ENCODE measurements at places on chromosomes 2 and 18.

DNA sequence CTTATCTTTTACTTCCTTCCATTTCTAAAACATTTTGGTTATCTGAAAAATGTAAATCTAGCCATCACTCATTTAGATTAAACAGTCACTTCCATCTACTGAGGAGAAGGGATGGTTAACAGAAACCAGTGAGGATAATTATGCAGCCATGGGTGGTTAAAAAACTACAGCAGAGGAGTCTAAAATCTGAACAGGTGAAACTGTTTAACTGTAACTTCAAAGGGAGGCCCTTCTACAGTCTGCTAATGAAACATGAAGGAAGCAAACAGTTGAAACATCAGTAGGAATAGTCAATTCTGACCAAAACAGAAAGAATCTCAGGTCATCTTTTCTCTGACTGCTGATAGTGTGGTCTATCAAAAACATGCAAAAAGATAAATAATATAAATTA lies 71.0 kb downstream of the DTNB start:
- DNase-seq, result no peak

GRCh38 chr2:120210270-120210693 lies 12.9 kb downstream of the TMEM185B start:
- DNase-seq, result peak; percentile 19

DNA sequence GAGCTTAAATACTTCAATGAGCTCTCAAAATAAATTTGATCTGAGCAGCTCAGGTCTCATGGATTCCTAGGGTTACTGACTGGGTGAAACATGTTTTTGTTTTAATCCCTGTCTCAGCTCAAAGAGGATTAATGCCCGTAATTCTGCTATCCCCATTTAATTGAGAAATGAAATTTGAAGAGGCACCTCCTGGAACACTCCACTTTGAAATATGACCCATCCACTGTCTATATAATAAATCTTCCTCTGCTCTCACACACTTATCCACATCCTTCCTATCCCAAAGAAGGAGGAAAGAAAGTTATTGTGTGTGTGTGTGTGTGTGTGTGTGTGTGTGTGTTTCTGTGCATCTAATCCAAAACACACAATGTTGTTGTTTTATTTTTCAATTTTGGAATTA lies 2082.4 kb upstream of the PIK3C3 start:
- DNase-seq, result no peak

GRCh38 chr2:144509879-144510221 lies 10.1 kb downstream of the ZEB2 start:
- no peak for DNase-seq

DNA sequence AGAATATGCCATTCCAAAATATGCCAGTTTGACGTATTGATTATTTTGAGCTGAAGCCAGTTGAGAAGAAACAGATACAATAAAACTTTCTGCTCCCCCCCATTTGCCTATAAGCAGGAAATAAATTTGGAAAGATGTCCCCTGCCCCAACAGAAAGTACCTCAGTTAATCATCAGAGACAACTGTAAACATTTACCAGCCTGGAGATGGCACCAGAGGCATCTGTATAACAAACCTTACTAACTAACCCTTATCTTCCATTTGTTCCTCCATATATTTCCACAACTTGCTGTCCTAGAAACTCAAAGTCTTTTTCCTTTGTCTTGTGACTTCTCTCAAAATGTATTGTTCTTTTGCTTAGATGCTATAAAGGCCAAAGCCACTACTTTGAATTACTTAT lies 93.8 kb downstream of the AKAIN1 start:
- no peak for DNase-seq

- no peak for DNase-seq
These were observed 18.2 kb upstream of the ACSL3 start for GRCh38 chr2:222842491-222843174.
